Activated T-helper 9 cell treated with anti-CD3 and anti-CD28 coated beads, Interleukin-2, amount 50 U/mL, for 16 hours (primary cell): ENCODE measurements at places on chromosomes 6 and 20.

DNA sequence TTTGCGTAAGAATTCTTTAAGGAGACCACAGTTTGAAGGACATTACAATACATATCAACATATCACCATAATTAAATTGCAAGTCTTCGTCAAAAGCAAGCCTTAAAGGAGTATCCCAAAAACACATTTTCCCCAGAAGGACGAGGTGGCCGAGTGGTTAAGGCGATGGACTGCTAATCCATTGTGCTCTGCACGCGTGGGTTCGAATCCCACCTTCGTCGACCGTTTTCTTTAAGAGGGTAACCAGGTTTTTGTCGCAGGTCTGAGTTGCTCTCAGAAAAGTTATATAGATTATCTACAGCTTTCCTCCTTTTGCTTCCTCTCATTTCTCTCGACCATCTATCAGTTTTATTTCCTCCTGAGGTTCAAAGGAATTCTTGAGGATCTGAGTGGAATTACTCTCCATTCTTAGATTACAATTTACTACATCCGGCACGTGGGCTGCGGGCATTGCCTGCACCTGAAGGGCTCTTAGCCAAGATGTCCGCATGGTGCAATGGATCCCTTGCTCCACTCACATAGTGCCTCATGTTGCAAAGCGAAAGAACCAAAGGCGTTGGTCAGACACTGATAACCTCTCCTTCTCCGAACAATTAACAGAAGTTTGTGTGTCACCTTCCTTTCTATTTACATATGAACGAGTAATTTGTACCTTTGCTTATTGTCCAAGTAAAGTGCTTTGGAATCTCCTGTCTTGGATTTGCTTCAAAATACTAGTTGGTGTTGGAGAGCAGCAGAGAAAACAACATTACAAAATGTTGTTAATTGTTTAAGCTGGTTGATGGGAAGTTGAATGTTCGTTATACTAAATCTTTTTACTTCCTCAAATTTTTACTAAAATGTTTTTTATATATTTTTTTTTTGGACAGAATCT lies 14.0 kb downstream of the POM121L2 start:
- DNase-seq = no peak

- DNase-seq = no peak
These were observed 928.7 kb upstream of the GJE1 start for GRCh38 chr6:141203902-141204575.

- no peak for DNase-seq
These were observed 64.2 kb downstream of the SLC2A10 start for GRCh38 chr20:46773680-46774079.

GRCh38 chr6:153511896-153512496 lies 380.9 kb upstream of the RGS17 start:
- DNase-seq = no peak

- no peak for DNase-seq
These were observed 103.3 kb downstream of the NFATC2 start for GRCh38 chr20:51439160-51439689.

DNA sequence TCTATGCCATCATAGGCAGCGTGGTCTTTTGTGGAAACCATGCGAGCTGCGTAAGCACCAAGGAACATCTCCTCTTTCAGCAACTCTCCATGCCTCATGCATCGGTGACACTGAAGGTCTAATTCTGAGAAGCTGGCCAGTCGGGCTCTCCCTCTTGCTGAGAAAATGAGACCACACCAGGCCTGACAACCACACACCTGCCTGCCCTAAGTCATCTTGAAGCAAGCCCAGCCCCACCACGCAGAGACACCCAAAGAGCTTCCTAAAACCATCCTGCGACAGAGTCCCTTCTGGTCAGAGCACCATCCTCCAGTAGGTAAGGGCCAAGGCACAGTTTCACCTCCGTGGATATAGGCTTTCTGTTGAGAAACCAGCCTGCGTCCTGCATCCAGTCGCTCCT lies 26.6 kb downstream of the PREX1 start:
- no peak for DNase-seq

DNA sequence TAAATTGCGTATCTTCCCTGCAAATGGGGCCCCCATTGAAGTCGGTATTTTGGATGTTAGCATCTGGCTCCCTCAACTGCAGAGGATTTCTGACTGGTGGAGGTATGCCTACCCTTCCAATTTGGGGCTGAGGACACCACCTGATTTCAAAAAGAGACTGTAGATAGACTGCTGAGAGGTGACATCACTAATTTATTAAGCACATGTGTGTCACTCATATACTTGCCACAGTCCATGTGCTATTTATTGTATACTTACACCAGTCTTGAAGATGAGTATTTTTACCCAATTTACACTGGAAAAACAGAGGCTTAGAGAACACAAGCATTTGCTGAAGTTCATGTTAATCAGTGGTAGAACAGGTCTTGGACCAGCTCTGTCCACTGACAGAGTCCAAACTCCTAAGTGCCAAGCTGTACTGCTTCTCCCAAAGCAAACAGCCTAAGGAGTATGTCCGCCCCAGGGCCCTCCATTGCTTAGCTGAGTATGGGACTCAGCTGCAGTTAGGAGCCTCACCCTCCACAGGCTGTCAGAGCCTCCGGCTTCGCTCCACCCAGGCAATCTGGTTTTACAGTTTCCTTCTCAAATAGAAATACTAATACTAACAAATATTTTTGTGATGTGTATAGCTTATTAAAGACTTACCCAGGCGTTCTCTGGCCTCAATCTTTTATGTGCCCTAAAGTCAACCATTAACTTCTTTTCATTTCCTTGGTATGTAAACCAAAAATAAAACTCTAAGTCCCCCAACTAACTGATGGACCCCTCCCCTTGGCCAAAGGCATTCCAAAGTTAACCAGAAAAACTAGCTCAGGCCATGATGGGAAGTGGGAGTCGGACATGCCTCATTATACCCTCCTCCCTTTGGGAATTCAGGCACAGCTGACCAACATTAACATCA lies 17.5 kb downstream of the RIN2 start:
- no peak for DNase-seq

- no peak for DNase-seq
These were observed 9.7 kb downstream of the MAP1LC3A start for GRCh38 chr20:34567892-34568865.

- no peak for DNase-seq
These were observed 32.1 kb downstream of the C20orf173 start for GRCh38 chr20:35497320-35497719.

DNA sequence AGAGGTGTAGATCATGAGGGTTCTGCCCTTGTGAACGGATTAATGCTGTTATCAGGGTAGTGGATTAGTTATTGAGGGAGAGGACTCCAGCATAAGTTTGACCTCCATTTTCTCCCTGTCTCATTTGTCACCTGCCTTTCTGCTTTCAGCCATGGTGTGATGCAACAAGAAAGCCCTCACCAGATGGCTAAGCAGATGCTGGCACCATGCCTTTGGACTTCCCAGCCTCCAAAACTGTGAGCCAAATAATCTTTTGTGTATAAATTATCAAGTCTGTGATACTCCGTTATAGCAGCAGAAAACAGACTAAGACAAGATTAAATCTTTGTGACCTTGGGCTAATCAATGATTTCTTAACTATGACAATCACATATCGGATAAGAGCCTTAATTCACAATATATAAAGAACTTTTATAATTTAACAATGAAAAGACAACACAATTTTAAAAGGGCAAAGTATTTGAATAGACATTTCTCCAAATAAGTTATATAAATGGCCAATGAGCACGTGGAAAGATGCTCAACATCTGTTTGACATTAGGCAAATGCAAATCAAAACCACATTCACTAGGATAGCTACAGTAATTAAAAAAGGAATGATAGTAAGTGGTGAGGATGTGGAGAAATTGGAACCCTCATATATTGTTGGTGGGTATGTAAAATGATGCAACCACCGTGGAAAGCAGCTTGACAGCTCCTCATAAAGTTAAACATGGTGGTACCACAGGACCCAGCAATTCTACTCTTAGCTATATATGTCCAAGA lies 45.3 kb upstream of the IFNGR1 start:
- DNase-seq = no peak

GRCh38 chr6:38476888-38477287 lies 162.8 kb downstream of the BTBD9 start:
- no peak for DNase-seq

DNA sequence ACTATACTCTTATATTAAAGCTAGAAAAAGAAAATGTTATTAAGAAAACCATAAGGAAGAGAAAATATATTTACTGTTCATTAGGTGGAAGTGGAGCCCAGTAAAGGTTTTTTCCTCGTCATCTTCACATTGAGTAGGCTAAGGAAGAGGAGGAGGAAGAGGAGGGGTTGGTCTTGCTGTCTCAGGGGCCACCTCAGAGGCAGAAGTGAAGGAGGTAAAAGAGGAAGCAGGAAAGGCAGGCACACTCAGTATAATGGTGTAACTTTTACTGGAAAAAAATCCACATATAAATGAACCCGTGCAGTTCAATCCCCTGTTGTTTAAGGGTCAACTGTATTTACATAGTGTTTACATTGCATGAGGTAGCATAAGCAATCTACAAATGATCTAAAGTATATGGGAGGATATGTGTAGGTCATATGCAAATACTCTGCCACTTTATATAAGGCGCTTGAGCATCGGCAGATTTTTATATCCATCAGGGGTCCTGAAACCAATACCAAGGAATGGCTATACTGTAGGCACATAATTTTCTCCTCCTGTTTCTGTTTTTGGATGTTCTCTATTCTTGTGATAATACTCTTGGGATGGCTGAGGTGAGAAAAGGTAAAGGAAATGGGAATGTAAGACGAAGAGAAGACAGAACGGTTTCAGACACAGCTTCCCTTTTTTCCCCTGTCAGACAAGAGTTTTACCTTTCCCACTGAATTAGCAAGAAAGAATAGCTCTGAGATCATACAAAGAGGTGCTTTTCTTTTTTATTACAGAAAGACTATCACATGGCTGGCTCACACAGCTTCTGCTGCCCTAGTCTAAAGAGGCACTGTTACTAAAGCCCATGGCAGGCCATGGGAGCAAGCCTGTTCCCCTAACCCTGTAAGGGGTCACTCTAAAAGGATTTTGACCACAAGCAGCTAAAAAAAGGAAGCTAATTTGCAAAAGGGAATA lies 59.9 kb downstream of the NUDT3 start:
- no peak for DNase-seq

- no peak for DNase-seq
These were observed 27.4 kb downstream of the PMEPA1 start for GRCh38 chr20:57682184-57683101.

DNA sequence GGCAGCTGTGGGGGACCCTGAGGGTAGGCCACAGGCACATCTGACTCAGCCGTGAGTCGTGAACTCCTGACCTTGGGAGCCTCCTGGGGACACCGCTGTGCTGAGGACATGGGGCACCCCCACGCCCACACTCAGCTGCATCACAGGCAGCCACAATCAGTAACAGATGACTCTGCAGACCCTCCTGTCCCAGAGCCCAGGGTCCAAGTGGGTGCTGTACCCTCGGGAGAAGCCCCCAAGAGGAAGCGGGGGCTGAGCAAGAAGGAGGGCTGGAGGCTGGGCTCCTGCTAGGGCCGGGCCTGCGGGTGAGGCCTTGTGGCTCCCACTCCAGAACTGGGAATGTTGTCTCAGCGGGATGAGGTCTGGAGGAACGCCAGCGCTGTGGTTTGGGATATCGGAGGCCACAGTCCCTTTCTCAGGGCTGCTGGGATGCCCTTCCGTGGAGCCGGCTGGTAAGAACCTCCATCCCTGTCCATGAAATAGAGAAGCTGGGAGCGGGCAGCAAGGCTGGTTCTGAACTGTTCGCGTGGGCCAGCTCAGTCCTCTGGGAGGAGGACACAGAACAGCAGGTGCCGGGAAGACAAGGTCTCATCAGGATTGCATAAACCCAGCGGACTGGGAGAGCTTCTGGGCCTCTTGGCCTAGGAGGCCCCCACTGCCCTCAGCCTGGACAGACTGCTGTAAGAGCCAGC lies 3.1 kb upstream of the LAMA5 start:
- DNase-seq = no peak

GRCh38 chr20:48787861-48788375 lies 39.9 kb downstream of the PREX1 start:
- no peak for DNase-seq

DNA sequence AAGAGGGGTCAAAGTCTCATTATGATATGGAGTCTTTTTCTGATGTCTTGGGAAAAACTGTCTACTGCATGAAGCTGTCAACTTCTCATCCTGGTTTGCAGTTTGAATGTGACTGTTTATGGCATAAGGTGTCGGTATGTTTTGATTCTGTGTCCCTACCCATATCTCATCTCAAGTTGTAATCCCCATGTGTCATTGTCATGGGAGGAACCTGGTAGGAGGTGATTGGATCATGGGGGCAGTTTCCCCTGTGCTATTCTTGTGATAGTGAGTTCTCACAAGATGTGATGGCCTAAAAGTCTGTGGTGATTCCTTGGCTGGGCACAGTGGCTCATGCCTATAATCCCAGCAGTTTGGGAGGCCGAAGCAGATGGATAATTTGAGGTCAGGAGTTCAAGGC lies 47.6 kb downstream of the MRAP2 start:
- no peak for DNase-seq

DNA sequence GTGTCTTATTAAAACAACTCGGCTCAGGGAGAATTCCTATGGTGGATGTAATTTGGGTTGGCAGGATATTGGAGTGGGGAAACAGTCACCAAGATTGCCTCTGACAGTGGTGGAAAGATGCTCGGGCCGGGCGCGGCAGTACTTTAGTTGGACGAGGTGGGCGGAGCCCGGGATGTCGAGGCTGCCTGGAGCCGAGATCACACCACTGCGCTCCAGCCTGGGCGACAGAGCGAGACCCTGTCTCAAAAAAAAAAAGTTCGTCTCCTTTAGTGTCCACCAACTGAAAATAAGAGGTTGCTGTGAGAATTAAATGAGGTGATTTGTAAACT lies 621 bp downstream of the NOL7 start:
- peak; percentile 32 for DNase-seq

GRCh38 chr6:52577022-52577777 lies at the start of gene TRAM2:
TRAM2 (minus strand) TSS chr6:52577060; CDS start chr6:52576915, 145 bp downstream.
- DNase-seq = peak; percentile 73

DNA sequence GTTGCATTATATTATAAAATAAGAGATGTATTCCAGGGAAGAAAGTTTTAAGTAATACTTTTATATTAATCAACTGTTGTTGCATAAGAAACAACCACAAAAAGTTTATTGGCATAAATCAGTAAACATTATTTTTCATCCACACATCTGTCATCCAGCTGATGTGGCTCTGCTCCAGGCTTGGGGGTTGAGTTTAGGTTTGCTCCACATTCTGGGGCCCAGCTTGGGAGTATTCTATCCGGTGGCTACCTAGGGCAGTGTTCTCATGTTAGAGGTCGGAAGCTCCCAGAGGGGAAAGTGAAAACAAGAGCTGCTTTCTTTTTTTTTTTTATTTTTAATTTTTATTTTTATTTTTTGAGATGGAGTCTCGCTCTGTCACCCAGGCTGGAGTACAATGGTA lies 728.4 kb upstream of the FLRT3 start:
- DNase-seq = no peak

DNA sequence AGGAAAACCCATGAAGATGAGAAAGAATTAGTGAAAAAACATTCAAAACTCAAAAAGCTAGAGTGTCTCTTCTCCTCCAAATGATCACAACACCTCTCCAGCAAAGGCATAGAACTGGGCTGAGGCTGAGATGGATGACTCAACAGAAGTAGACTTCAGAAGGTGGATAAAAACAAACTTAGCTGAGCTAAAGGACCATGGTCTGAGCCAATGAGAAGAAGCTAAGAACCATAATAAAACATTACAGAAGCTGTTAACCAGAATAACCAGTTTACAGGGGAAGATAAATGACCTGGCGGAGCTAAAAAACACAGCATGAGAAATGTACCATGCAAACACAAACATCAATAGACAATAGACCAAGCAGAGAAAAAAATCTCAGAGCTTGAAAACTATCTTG lies 904.1 kb upstream of the MANEA start:
- no peak for DNase-seq

- DNase-seq = peak; percentile 76
These were observed 31.9 kb downstream of the NTSR1 start for GRCh38 chr20:62740286-62741141.
